SK-N-SH treated with all-trans-retinoic acid at 6 μM for 48 hours (cell line): ENCODE measurements at places on chromosomes 7 and 10.
A peak's percentile ranks its signal among the peaks of the same experiment; 100 is the strongest.

DNA sequence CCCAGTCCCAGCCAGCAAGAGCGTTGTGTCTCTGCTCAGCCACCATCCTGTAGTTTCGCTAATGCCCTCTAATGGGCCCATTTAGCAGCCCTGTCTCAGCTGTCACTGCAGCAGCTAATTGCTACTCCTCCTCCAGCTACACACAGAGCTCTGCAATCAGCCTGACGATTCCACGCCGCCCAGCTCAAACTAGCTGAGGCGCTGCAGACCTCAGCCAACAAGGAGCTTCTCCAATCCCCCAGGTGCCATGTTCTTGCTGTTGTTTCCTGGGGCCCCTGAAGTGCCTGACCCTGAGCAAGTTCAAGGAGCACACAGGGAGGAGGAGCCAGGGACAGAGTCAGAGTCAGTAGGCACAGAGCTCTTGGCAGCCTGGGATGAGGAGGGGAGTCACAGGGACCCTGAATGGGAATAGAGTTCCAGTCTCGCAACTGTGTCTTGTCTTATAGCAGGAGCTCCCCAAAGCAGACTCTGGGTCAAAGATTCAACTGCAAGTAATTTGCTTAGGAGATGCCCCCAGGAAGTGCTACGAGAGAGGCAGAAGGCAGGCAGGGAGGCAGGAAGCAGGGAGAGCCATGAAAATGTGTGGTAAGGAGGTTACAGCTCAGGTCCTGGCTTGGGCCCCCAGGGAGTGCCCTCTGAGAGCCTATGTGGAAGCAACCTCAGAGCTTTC, 135.8 kb upstream of the UNC5B start:
- ATAC-seq: no peak

GRCh38 chr10:8180360-8181109, 126.0 kb downstream of the GATA3 start:
- ATAC-seq: no peak

GRCh38 chr10:116385994-116386809, 41.4 kb upstream of the PNLIPRP3 start:
- peak; percentile 62 for ATAC-seq

GRCh38 chr10:106592396-106592795, 572.1 kb downstream of the SORCS1 start:
- no peak for ATAC-seq

GRCh38 chr7:155992974-155993373, 180.7 kb upstream of the SHH start:
- ATAC-seq: no peak

GRCh38 chr10:8331387-8331786, 276.9 kb downstream of the GATA3 start:
- ATAC-seq: no peak

DNA sequence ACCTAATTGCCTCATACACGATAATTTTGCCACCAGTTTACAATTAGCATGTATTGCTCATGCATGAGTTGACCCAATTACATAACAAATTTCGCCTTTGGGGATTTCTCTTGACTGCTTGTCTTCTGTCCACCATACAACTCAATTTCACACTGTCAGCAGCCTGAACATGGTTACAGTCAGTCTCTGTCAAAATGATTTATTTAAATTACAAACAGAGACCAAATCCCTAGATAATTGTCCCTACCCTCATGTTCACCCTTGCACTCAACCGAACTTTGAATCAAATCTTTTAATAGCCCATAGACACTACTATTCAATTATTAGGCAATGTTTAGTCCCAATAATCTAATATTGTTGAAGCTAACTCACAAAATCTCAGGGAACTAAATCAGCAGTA, 59.7 kb upstream of the NEBL start:
- no peak for ATAC-seq

- no peak for ATAC-seq
These were observed 505.5 kb downstream of the SDK1 start for GRCh38 chr7:3806516-3806915.

DNA sequence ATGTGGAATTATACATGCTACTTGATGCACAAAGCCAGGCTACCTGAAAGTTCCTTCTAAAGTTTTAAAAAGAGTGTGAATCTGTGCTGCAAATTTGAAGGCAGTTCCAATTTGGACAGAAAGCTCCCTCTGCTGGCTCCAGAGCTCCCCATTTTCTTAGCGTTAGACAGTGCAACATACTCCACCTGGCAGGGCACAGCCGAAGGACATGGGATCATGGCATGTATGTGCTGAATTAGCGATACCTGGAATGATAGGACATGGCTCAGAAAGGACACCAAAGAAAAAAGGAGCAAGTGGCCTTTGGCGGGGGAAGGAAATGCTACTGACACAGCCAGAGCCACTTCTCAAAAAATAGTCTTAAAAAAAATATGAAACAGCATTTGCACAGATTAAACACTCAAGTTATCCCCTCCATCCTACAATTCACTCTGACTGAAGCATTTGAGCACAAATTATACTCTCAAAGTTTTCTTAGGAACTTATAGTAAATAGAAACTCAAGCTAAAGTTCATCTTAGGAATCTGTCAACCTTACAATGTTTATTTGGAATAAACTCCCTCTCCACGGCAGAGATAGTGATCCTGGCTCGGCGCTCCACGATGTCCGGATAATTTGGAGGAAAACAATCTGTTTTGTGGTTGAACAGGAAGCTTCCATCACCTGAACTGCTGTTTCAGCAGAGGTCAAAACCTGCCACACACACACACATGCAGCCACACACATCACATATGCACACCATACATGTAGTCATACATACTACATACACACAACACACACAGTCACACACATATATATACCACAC, 80.0 kb downstream of the C7orf25 start:
- ATAC-seq: peak; percentile 92
